ENCODE measurements at places on chromosomes 6 and 20. TPM values are rescaled to one million over a fixed set of nuclear protein-coding genes. Genes with fewer than 3 reads are reported as not detected.

AGER gene
- 0.86 TPM for total RNA-seq

PRELID3B gene
- 61.2 TPM for total RNA-seq

SYNDIG1 gene
- total RNA-seq: under 0.01 TPM

TULP4 gene
- total RNA-seq: 90.2 TPM

SAYSD1 gene
- 14.2 TPM for total RNA-seq

MAS1 gene
- total RNA-seq: not detected

SLC35F1 gene
- under 0.01 TPM for total RNA-seq

VSTM2L gene
- total RNA-seq: 0.32 TPM

EYA4 gene
- total RNA-seq: under 0.01 TPM

NMBR gene
- not detected for total RNA-seq

RAB32 gene
- 148 TPM for total RNA-seq

SLC22A7 gene
- total RNA-seq: not detected

CRISP1 gene
- total RNA-seq: not detected

GPANK1 gene
- total RNA-seq: 20.7 TPM

ZNF165 gene
- total RNA-seq: 0.86 TPM

SLA2 gene
- not detected for total RNA-seq

FAM217A gene
- not detected for total RNA-seq

ARG1 gene
- total RNA-seq: not detected

CYP39A1 gene
- 2.6 TPM for total RNA-seq

PRDM13 gene
- not detected for total RNA-seq

RIMS1 gene
- total RNA-seq: 1.3 TPM

CDH26 gene
- 0.86 TPM for total RNA-seq

Data from fibroblast of villous mesenchyme (primary cell).